ENCODE measurements at places on chromosomes 16 and 17. TPM values are rescaled to one million over a fixed set of nuclear protein-coding genes. Genes with fewer than 3 reads are reported as not detected.

The C17orf100 gene
- total RNA-seq = 4.3 TPM

The NUDT7 gene
- total RNA-seq = 11.0 TPM

- H3K4me1 ChIP-seq = peaks cover 44% of the 10 kb centered on the region
- no peaks in the 10 kb centered on the region for H3K36me3 ChIP-seq
- H3K4me3 ChIP-seq = peak overlapping the region; percentile 76
- peak overlapping the region; percentile 82 for H3K27ac ChIP-seq
Observed at GRCh38 chr17:8189041-8189710, 804 bp downstream of the BORCS6 start.

GRCh38 chr17:44113868-44114840, 9.3 kb downstream of the HDAC5 start:
- H3K4me1 ChIP-seq = peaks cover 31% of the 10 kb centered on the region
- H3K4me3 ChIP-seq = no peak overlapping the region
- no peak for DNase-seq
- no peaks in the 10 kb centered on the region for H3K27me3 ChIP-seq
- H3K36me3 ChIP-seq = peaks cover 15% of the 10 kb centered on the region
